Germinal center (tissue), 1 donor: ENCODE measurements at places on chromosomes 2 and 18.

DNA sequence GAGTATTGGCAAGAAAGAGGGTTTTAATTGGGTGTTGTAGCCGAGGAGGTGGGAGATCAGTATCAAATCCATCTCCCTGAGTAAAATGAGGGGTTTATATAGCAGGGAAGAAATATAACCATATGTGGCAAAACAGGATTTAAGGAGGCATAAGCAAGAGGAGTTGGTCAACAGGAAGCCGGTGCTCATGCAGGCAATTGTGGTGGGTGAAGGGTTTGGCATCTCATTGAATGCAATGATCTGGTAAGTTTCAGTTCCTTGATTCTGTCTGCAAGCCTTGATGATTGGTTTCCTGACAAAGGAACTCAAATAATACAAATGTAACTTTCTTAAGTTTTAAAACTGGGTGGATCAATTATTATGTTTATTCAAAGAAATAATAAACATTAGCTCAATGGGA is 564.4 kb upstream of the LINC00305 start:
- DNase-seq = no peak

DNA sequence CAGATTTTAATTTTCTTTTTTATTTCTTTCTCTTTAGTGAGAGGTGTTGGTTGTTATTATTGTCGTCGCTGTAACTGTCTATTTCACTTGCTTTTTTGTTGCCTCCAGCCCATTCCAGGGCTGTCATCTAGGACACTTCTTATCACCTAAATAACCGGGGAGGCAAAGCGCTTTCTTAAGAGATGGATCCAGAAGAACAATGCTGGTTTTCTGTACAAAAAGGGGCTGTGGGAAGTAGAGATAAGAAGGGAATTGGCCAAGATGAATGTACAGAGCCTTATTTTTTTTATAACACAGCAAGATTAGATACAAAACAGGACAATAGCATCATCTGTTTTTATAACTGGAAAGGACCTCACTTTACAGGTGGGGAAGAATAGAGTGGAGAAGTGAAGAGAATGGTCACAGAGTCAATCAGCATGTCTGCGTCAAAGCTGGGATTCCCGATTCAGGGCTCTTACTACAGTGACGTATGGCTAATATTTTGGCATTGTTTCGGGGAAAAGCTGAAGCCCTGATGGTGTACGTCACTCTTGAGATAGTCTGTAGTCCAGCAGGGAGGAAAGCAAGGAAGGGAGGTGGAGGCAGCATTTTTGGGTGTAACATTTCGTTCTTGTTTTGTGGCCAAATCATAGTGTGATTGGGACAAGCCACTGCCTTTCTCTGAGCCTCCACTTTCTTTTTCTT is 23.2 kb downstream of the IL1B start:
- DNase-seq = no peak

GRCh38 chr2:96529376-96530143 is 7.0 kb upstream of the ARID5A start:
- DNase-seq = no peak

DNA sequence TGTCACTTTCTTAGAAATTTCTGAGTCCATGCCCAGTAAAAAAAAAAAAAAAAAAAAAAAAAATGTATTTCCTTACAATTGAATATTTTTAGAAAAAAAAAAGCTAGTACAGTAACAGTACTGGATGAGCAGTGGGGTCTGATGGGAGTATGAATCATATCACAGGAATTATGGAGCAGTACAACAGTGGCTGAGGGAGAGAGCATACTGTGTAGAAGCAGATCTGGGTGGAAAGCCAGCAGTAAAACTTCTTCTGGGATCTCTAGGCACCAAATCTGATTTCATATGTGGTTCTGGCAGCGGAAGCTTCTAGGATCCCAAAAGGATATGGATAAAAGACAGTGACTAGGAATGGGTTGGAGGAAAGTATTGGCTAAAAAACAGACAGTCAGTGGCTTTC is 414.9 kb upstream of the FSHR start:
- DNase-seq = no peak

- DNase-seq = no peak
These were observed 142.6 kb upstream of the BCL2L11 start for GRCh38 chr2:110978148-110978547.

GRCh38 chr2:173386021-173386737 is 31.5 kb downstream of the CDCA7 start:
- DNase-seq = no peak

DNA sequence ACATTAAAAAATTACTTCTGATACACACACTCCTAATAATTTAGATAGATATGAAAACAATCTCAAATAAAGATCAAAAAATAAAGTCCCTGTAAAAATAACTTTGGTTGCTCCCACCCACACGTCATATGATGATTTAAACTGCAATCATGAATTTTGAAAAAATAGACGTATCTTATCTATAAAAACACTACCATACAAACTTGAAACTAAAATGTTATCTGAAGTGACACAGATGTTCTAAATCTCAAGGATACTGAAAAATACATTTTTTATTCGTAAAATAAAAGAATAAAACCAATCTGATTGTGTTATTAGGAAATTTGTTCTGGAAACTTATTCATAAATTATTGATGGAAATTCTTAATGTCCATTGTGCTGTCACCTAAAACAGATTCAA is 8.1 kb upstream of the BOLA3 start:
- DNase-seq = no peak

DNA sequence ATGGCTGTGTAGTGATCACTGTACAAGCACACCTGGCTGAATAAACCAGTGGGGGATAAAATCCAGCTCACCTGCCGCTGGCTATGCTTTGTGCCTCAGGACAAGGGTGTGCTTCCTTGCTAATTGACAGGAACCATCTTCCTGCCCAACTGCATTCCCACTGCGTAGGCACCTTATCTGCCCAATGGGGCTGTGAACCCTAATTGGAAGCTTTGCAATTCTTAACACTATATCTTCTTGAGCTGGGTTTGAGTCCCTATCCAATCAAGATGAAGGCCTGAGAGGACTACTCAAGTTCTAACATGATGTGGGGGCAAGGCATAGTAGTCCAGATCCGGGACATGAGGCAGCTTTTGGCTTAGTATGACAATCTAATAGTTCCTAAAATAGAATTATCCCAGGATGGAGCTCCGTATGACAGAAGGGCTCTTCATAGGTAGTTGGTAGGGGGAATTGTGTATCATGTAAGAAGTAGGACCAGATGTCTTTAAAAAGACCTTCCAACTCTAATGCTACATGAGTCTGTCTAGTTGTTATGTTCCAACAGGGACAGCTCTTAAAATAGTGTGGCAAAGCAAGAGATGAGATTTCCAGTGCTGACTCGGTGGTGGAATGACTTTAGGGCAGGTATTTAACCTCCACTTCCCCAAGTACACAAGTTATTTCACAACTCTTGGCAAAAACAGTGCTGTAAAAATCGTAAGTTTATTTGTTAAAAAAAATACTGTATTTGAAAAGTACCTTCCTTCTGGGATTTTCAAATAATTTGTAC is 2.3 kb upstream of the TMEM150A start:
- no peak for DNase-seq

- no peak for DNase-seq
These were observed 35.6 kb downstream of the COPS8 start for GRCh38 chr2:237121321-237121720.

- DNase-seq = no peak
These were observed 7.0 kb upstream of the NXPH2 start for GRCh38 chr2:138787053-138787666.

GRCh38 chr18:9400197-9400596 is 65.6 kb downstream of the TWSG1 start:
- no peak for DNase-seq

DNA sequence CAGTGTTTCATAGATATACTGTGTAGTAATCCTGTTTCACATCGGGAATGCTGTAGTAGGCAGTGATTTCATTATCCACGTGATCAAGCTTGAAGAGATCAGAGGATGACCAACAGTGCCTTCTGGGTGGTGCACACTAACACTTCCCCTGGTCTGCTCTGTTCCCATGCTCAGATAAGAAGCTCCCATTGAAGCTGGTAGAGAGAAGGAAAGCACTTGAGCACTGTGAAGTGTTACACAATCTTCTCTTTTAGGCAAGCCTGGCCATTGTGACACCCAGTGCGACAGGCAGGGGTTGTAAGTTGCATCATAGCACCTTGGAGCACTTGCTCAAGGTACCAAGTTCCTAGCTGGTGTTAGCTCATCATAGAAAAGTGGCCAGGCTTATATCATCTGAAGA is 30.6 kb upstream of the GPD2 start:
- no peak for DNase-seq

DNA sequence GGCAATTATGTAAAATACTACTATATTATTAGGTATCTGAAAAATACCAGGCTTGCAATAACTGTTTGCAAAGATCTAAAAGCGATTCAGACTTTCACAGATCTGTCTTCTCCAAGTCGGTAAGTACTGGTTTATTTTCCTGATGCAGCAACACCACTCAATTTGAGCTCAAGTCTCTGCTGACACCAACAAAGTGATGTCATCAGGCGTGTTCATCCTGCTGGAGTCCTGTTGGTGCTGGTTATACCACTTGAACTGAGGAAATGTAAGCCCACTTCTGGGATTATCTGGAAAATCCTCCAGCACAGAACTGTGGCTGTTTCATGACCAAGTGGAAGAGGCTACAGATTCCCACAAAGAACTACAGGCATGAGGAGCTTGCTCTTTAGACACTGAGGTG is 267.6 kb downstream of the BCL2 start:
- no peak for DNase-seq

GRCh38 chr2:224793946-224794345 is 77.8 kb upstream of the CCDC195 start:
- no peak for DNase-seq

DNA sequence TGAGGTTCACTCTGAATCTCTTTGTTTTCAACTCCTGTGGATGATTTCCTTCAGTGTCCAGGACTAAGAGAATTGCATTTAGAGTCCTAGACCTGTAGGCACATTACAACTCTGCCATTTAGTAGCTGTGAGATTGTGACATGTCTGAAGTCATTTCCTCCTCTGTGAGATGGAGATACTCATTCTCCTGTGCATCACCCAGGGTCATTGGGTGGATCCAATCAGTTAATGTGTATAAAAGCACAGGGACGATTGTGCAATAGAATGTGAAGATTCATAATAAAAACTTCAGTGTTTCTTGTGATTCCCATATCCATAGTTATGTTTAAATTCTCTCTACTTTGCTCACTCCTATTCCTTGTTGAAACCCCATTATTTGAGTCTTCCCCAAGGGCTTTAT is 113.6 kb downstream of the DIS3L2 start:
- DNase-seq = no peak
